ENCODE measurements at places on chromosomes 3 and 15.

- no peak for DNase-seq
Observed at GRCh38 chr15:98735895-98736617, 87.7 kb downstream of the IGF1R start.

- no peak for DNase-seq
Observed at GRCh38 chr3:40308725-40309417, 636 bp upstream of the EIF1B start.

- DNase-seq: no peak
Observed at GRCh38 chr15:90845201-90845949, 23.0 kb upstream of the FURIN start.

GRCh38 chr3:127034990-127035652, 52.2 kb downstream of the PLXNA1 start:
- DNase-seq: no peak

- DNase-seq: no peak
Observed at GRCh38 chr3:97197083-97197482, 382.7 kb downstream of the EPHA6 start.

DNA sequence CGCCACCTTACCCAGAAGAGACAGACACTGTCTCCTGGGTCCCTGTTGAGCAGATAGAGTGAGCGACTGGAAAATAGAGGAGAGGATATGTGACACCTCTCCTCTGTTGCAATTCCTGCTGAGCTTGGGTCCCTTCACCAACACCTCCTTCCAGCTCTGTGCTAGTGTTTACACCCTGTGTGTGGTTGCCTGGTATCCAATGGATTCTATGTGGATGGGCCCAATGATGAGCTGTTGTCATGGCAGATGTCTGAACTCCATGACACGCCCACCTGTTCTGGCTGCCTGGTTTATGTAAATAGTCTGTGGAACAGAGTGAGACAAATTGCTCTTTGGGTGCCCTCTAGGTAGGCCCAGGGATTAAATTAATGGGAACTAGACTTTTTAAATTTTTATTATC, 23.7 kb downstream of the RBM5 start:
- DNase-seq: no peak

DNA sequence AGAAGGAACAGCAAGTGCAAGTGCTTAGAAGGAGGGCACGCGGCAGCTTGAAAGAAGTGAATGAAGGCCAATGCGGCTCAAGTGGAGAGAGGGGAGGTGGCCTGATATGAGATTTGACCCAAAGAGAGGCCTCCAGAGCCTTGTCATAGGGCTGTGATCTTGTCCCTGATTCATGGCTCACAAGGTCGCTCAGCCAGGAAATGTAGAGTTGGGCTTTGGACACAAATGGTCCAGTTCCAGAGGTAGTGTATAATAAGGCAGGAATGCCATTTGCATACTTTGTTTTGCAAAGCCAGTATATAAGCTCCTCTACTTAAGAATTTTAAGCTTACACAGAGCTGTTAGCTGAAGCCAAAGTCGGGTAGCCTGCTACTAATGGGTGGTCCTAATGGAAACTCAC, 33.7 kb downstream of the HGD start:
- no peak for DNase-seq

GRCh38 chr3:9175421-9175820, 74.0 kb downstream of the SRGAP3 start:
- DNase-seq: no peak

DNA sequence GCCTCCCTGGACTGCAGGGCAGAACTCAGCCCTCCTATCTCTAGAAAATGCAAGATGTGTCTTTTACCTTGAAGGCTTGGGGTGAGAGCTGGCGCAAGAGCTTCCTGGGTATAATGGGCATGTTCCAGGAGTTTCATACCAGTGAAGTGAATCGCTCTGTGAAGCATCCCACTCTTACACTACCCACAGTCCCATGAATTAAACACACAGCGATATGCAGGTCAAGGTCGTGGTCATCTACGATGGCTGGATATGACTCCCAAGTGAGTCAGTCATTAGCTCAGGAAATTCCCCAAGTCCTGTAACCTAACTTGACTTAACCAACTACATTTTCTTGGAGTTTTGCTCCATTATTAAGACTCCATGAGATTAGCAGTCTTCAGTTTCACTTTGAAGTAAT, 439.7 kb downstream of the NTRK3 start:
- no peak for DNase-seq

All from activated CD4-positive, alpha-beta T cell treated with anti-CD3 and anti-CD28 coated beads for 24 hours (primary cell).